ENCODE measurements at places on chromosomes 4 and X.
A peak's percentile ranks its signal among the peaks of the same experiment; 100 is the strongest.

DNA sequence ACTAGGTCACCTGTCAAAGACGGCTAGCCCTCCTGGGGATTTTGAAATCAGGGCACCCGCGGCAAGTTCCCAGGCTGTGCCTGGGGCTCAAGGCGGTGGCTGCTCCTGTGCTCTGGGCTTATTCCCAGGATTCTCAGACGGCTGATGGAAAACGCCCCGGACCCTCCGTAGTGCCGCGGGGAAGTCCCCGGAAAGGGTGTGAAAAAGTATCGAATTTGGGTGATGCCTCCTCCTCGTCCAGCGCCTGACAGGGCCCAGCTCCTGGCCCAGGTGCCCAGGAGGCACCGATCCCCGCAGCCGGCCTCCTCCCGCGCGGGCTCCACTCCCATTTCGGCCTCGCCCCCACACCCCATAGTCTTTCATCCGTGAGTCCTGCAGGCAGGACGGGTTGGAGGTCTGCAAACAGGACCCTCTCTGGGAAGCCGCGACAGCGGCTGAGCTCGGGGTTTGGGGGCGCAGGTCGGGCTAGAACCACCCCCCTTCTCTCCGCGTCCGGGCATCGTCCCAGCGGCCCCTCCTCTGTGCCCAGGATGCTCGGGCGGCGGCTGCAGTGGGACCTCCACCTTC lies 1.1 kb upstream of the NSG1 start:
- DNase-seq, result no peak

DNA sequence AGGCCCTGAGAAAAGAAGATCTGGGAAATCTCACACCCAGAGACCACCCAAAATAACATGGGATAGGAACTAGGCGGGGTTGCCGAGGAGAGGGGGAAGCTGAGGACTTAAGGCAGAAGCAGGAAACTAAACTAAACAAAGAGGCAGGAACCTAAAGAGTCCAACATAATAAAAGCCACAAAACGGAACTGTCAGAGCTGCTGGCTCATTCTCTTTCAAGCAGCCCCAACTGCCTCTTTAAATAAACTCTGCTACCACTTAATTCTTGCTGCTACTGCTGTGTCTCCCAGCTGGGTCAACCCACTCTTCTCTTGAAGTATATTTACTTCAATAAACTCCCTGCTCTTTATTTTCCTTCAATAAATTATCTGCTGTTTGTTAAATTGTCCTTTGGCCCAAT lies 44.5 kb downstream of the MAGEB16 start:
- no peak for DNase-seq

GRCh38 chr4:182143086-182143821 lies 99.9 kb upstream of the TENM3 start:
- peak; percentile 35 for DNase-seq

GRCh38 chr4:113604955-113605354 lies 156.6 kb downstream of the CAMK2D start:
- DNase-seq, result peak; percentile 21

GRCh38 chr4:40749717-40750460 lies at the start of gene NSUN7:
Gene NSUN7, plus strand, starts transcription at chr4:40749955. Its CDS starts 739 bp downstream, at chr4:40750694.
- DNase-seq, result peak; percentile 36
